ENCODE measurements at places on chromosomes 6 and 20.

- no peak for DNase-seq
Observed at GRCh38 chr6:136930528-136930927, 8.4 kb downstream of the SLC35D3 start.

DNA sequence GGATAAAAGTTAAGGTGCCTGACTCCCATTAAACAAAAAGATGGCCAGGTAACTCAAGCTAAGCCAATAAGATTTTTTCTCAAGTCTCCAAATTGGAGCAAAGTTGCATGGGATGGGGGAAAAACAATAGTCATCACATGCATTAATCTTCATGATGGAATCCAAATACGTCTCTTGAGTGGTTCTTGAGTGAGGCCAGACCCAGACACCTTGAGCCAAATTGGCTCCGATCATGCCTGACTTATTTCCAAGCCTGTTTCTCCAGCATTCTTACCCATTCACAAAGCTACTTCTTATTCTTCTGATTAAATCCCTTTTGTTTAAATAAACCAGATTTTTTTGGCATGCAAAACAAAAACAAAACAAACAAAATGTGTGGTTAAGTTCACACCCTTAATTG lies 420.3 kb upstream of the NRSN1 start:
- no peak for DNase-seq

DNA sequence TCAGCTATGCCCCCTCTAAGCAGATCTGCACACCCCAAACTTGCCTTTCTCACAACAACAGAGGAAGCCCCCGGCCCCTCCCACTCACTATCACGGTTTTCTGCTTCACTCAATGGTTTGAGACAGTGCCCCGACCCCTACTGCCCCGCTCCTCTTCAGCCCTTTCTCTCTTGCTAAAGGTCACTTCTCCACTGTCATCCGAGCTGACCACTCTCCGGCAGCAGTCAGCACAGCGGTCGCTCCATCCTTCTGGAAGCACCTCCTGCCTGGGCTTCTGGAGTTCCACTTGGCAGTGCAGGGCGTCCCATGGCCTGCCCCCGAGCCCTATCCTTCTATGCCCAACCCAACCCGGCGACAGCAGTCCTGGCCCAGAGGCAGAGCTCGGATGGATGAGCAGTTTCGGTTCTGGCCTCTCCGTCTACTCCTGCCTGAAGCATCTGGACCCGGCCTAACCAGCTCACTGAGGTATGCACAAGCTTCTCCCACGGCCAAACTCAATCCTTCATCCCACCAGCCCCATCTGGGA lies 4.1 kb downstream of the CTSZ start:
- DNase-seq, result no peak

- DNase-seq, result no peak
Observed at GRCh38 chr6:3259491-3259958, 778 bp downstream of the PSMG4 start.

GRCh38 chr6:158015188-158015506 lies 33.5 kb downstream of the SYNJ2 start:
- no peak for DNase-seq

DNA sequence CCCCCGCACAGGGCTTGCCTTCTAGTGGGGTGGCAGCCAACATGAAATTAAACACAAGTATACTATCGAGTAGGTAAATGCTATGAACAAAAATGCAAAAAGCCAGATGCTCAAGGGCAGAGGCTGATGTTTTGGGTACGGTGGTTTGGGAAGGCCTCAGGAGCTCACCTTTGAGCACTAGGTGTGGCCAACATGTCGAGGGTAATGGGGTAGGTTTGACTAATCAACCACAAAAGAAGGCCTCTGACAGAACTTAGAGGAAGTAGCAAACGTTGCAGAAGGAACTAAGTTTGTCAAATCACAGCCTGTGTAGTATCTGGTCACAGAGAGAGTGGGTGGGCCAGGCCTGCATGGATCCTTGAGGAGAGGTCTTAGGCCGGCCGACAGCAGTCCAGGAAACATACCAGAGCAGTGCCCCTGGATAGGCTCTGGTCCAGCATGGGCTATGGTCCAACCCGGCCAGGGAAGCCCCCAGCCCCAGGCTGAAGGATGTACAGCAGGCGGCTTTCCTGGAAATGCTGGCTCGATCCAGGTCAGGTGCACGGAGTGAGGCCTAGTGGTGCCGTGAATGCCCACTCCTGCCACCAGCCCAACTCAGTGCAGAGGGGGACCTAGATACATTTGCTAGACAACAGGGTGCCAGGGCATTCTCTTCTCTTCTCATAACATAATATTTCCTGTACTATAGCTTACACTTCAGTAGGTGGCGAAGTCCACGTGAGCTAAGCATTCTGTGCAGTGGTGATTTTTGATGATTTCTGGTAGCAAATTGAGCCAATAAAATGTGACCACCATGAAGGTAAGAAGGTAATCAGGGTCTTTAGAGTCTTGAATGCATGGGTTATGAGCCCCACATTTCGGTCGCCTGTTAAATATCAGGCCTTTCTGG lies 56.3 kb upstream of the CD93 start:
- no peak for DNase-seq

DNA sequence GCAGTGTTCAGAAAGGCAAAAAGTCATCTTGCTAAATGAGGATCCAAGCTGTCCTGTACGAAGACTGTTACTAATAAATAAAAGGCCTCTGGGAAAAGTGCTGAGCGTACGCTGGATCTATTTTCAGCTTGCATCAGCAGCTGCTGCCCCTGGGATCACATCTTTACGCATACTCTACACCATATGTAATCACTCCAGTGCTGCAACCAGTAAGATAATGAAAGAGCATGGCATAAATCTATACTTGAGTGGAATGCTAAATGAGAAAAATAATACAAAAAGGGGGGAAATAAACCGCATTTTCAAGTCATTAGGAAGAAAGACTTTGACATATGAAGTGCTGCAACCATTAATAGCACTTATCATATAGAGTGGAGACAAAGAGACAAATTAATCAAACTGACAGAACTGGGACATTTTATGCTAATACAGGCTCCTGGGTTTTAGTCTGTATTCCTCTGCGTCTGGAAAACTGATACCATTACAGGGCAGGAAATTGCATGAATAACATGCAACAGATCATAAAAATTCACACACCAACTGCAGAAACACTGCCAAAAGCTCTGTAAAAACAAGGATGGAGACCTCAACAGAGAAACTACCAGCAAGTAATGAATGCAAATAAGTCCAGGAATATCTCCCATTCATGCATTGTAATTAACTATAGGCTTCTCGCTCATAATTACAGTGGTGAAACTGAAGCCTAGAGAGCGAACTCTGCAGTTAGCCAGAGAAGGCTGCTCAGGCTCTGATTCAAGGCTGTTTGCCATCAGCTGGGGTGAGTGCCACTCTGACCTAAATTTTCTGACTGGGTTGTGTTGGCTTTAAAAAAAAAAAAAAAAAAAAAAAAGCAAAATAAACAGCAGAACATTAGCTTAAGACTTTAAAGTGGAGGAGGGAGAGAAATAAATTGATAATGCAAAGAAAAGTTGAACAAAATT lies 83.8 kb downstream of the GJA10 start:
- peak; percentile 39 for DNase-seq

- no peak for DNase-seq
Observed at GRCh38 chr20:14817101-14817500, 479.7 kb upstream of the FLRT3 start.

GRCh38 chr20:37095108-37095598 lies 644 bp downstream of the RBL1 start:
- no peak for DNase-seq

GRCh38 chr6:13712599-13712898 lies 914 bp upstream of the RANBP9 start:
- DNase-seq, result no peak

- DNase-seq, result no peak
Observed at GRCh38 chr6:150189122-150189521, 46.3 kb downstream of the PPP1R14C start.

DNA sequence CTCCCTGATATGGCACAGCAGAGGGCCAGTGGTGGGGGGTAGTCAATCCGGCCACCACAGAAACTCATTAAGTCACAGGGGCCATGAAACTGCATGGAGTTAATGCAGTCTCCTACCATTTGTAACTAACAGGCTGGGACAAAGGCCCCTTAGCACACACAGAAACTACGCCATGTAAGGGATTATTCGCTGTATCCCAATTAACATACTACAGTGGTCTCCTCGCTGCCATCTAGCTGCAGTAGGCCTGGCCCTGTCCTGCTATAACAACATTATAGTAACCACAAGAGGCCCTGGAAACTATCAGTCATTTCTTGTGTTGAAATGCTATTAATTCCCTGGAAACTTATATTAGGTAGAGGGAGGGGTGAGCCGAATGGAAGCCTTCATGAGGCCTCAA lies 72.3 kb upstream of the CCN2 start:
- no peak for DNase-seq

DNA sequence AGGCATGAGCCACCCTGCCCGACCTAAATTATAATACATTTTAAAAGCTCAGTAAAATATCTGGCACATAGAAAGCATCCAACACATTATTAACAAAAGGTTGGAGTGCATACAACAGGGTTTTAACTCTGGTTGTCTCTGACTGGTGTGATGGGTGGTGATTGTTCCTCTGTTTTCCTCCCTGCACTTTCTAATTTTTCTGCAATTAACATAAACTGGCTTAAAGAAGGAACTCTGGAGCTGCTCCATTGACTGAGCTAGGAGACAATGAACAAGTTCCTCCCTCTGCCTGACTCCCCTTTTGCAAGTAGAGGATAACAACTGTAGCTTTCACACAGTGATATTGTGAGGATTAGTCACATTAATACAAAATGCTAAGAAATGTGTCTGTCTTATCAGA lies 48.5 kb upstream of the SIRPG start:
- no peak for DNase-seq

- no peak for DNase-seq
Observed at GRCh38 chr6:74256381-74256780, 560.4 kb downstream of the CD109 start.

GRCh38 chr6:88588938-88589337 lies 374.5 kb downstream of the RNGTT start:
- no peak for DNase-seq

GRCh38 chr6:4577406-4577805 lies 198.8 kb upstream of the CDYL start:
- peak; percentile 94 for DNase-seq

GRCh38 chr20:57210054-57210910 lies 56.2 kb downstream of the BMP7 start:
- no peak for DNase-seq

DNA sequence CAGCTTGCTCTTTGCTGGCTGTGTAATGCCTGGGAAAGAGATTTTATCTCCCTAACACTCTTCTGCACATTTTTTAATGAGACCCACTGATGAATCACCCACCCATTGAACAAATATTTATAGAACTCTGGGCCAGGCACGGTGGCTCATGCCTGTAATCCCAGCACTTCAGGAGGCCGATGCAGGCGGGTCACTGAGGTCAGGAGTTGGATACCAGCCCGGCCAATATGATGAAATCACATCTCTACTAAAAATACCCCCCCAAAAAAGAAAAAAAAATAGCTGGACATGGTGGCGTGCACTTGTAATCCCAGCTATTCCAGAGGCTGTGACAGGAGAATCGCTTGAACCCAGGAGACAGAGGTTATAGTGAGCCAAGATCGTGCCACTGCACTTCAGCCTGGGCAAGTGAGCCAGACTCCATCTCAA lies 82.1 kb upstream of the SIRPA start:
- peak; percentile 49 for DNase-seq

- no peak for DNase-seq
Observed at GRCh38 chr20:47127546-47127945, 229.0 kb downstream of the ZMYND8 start.

- DNase-seq, result no peak
Observed at GRCh38 chr20:13166011-13166410, 55.1 kb upstream of the ISM1 start.

- peak; percentile 8 for DNase-seq
Observed at GRCh38 chr6:97586344-97586743, 303.3 kb upstream of the MMS22L start.

- no peak for DNase-seq
Observed at GRCh38 chr6:47028835-47029360, 13.2 kb downstream of the ADGRF1 start.
